ENCODE measurements at places on chromosomes 16 and 17. TPM values are rescaled to one million over a fixed set of nuclear protein-coding genes. Genes with fewer than 3 reads are reported as not detected.

The TPSG1 gene
- polyA plus RNA-seq, result 0.77 TPM

The PIRT gene
- not detected for polyA plus RNA-seq

The MYH8 gene
- polyA plus RNA-seq, result not detected

The PRDM7 gene
- polyA plus RNA-seq, result not detected

The TBC1D3H gene
- polyA plus RNA-seq, result not detected

The KREMEN2 gene
- 2.5 TPM for polyA plus RNA-seq

The ZDHHC7 gene
- polyA plus RNA-seq, result 57.8 TPM

The BCL6B gene
- not detected for polyA plus RNA-seq

The SCIMP gene
- 0.72 TPM for polyA plus RNA-seq

The KSR1 gene
- 15.7 TPM for polyA plus RNA-seq

The HS3ST4 gene
- 0.15 TPM for polyA plus RNA-seq

The OTOP2 gene
- polyA plus RNA-seq, result not detected

The SLC16A11 gene
- polyA plus RNA-seq, result 6.4 TPM

The ABCA6 gene
- not detected for polyA plus RNA-seq

The SARM1 gene
- polyA plus RNA-seq, result 5.5 TPM

The KRTAP9-4 gene
- polyA plus RNA-seq, result not detected

The HOXB8 gene
- not detected for polyA plus RNA-seq

The GUCY2D gene
- polyA plus RNA-seq, result 3.7 TPM

The TBC1D3E gene
- 4.6 TPM for polyA plus RNA-seq

The ZNF785 gene
- polyA plus RNA-seq, result 12.9 TPM

The CACNA1H gene
- 16.5 TPM for polyA plus RNA-seq

The RHOT1 gene
- polyA plus RNA-seq, result 62.0 TPM

The MFSD6L gene
- not detected for polyA plus RNA-seq

The ADCY9 gene
- 7.1 TPM for polyA plus RNA-seq

The SAMD14 gene
- polyA plus RNA-seq, result 2.0 TPM

All from cardiac muscle cell (in vitro differentiated cells and primary cell).